ENCODE measurements at places on chromosomes 5 and 9.

DNA sequence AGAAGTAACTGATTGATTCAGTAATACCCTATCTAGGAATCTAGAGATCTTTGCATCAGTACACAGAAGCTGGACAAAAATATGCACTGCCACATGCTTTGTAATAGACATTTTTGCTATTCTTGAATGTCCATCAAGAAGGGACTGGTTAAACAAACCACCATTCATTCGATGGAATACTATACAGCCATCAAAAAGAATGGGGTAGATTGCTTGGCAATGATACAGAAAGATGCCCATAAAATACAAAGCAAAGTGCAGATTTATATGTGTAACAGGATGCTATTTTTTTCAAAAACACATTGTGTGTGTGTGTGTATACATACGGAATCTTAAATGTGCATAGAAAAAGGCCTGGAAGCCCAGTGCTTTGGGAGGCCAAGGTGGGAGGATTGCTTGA, 7.6 kb downstream of the TNIP1 start:
- no peak for DNase-seq

DNA sequence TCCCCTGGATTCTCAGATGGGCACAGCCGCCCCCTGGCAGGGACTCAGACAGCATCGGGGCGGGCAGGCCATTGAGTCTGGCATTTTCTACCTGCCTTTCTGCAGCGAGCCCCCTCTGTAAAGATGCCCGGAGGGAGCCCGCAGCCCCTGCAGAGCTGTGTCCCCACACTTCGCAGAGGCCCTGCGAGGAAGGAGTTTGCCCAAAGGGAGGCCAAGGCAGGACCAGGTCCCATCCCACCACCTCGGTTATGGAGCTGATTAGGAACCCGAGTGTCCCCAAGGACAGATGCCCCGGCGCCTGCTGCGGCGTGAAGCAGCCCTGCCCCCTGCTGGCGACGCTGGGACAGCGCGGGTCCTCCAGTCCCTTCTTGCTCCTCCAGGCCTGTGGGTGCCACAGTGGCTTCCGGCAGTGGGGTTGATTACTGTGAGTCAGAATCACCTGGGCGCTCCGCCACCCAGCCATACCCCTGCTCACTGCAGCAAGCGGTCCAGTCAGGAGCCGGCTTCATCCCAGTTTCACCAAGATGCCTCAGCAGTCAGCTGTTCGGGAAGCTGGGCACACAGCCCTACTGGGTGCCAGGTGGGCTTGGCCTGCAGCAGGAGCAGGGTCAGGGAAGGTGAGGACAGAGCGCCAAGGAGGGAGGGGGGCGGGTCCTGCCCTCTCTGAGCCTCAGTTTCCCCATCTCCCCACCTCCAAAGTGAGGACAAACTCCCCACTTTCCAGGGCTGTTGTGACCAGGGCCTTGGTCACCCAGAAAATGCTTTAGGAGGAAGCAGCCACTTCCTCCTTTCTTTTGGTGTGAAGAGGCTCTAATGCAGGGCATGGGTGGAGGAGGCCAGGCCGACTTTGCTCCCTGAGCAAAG, 117.2 kb downstream of the RXRA start:
- DNase-seq: peak; percentile 88

DNA sequence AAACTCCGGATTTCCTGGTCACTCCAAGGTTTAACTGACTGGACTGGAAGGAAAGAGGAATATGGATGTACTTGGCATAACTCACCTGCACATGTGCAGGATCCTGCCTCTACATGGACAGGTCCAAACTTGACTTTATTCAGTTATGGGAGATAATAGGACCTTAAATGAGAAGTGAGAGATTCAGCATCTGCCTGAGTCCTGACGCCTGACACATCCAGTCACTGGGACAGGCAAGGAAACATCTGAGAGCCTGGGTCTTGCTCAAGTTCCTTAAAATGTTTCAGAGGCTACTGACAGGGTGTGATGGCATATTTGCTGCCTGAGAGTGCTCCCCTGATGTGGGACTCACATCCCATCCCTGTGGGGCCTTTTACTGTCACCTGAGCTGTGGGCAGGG, 34.9 kb downstream of the ZNF354A start:
- no peak for DNase-seq

GRCh38 chr5:96254980-96255691, 177.9 kb downstream of the PCSK1 start:
- DNase-seq: no peak

DNA sequence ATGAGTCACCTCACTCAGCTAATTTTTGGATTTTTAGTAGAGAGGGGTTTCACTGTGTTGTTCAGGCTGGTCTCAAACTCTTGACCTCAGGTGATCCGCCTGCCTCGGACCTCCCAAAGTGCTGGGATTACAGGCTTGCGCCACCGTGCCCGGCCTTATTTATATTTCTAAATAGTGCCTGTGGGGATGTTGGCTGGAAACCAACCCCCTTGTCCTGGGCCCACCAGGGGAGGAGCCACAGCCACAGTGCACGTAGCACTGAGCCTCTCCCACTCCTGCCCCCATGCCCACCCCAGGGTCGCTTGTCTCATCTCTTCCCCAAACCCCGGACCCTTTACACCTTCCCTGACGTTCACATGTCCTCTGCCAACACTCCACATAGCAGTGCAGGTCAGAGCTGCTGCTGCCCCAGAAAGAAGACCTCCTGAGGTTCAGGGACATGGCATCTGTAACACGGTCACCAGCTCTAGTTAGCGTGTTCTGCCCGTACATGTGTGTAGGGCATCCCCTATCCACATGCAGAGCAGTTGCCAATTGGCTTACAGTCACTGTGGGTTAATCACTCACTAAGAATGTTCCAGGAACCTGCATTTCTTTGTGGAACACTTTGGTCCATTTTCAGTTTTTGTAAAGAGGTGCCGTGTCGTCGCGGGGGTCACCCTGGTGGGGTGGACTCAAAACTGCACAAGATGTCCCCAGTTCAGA, 10.2 kb upstream of the MRPS2 start:
- DNase-seq: no peak

DNA sequence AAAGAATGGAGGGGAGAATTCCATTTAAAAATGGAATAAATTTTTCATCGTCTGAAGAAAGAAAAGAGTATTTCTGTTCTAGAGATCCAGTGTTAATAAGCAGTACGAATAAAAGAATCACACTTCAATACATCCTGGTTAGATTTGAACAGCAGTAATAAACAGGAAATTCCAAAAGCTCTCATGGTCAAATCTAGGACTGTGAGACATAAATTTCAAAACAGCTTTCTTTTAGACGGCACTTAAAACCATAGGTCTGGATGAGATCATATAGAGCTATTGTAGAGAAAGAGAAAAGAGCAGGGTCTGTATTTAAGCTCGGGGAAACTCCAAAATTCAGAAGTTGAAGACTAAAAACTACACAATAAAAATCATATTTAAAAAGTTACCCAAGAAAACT, 1006.9 kb upstream of the CTNND2 start:
- DNase-seq: no peak

GRCh38 chr5:22631683-22632082, 221.5 kb downstream of the CDH12 start:
- DNase-seq: no peak
